ENCODE measurements at places on chromosomes 12 and 14.

GRCh38 chr12:50283229-50283923, at the start of gene LIMA1:
LIMA1 (minus strand) TSS chr12:50283520; CDS start chr12:50248751, 34,769 bp downstream.
- DNase-seq, result peak; percentile 96

GRCh38 chr14:67514650-67515385, 18.3 kb upstream of the PLEKHH1 start:
- peak; percentile 18 for DNase-seq

DNA sequence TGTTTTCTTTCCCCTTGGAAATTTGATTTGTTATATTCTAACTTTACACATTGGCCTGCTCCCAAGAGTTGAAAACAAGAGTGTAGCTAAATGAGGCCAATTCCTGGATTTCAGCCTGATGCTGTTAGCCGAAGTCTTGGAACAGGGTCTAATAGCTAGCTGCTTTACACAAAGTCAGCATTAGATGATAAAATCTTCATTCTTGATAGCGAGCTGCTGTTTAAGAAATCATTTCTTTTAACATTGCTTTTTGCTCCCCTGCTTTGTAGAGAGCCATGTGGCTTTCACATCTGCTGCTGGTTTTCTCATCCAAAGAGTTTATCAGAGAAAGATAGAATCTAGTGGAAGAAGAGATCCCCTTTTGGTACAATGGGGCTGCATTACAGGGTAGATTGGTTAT, 22.3 kb downstream of the FBXW8 start:
- DNase-seq, result no peak

GRCh38 chr14:77347751-77348150, 26.9 kb downstream of the GSTZ1 start:
- DNase-seq, result no peak

- no peak for DNase-seq
These were observed 67.5 kb downstream of the SLC41A2 start for GRCh38 chr12:104890476-104891096.

DNA sequence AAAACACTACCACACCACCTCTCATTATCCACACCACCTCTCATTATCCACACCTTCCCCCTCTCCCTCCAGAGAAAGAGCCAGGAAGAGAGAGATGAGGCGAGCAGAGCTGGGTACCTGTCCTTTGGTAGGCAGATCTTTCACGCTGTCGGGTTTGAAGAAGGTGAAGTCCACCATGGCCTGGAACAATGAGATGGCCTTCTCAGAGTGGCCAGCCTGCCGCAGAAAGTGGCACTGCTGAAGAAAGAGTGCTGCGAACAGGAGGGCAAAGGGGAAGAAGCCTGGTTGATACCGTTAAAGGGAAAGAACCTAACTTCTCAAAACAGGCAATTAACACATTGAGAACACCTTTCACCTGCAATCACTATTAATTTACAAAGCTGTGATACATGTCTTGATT, 30.6 kb downstream of the NRDE2 start:
- DNase-seq, result no peak

DNA sequence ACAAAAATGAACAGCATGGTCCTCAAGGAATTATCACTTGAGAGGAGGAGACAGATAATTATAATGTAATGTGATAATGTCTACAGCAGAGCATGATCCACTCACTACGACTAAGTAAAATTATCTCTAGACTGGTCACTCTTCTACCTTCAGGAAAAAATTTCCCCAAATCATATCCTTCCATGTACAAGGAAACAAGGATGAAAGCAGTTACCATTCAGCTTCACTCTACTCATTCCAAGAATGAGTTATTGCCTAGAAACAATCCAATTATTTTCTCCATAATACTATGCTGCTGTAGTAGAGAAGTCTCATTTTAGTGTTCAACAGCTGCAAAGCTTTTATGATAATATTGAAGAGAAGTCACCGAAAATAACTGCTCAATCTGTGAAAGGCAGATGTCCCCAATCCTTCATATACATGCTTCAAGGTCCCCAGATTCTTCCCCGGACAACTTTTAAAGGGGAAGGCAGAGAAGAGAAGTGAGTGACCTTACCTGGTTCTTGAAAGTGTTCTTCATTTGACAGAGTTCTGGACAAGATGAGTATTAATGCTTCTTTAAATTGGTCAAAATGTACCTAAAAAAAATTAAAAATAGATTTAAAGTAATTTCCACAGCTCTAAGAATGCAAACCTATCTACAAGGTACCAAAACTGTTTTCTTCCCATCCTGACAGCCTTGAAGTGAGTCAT, 24.6 kb downstream of the NIN start:
- DNase-seq, result no peak

- no peak for DNase-seq
These were observed 96.8 kb upstream of the SYT10 start for GRCh38 chr12:33536431-33536830.

GRCh38 chr12:38155526-38156496, 160.8 kb upstream of the ALG10B start:
- no peak for DNase-seq

DNA sequence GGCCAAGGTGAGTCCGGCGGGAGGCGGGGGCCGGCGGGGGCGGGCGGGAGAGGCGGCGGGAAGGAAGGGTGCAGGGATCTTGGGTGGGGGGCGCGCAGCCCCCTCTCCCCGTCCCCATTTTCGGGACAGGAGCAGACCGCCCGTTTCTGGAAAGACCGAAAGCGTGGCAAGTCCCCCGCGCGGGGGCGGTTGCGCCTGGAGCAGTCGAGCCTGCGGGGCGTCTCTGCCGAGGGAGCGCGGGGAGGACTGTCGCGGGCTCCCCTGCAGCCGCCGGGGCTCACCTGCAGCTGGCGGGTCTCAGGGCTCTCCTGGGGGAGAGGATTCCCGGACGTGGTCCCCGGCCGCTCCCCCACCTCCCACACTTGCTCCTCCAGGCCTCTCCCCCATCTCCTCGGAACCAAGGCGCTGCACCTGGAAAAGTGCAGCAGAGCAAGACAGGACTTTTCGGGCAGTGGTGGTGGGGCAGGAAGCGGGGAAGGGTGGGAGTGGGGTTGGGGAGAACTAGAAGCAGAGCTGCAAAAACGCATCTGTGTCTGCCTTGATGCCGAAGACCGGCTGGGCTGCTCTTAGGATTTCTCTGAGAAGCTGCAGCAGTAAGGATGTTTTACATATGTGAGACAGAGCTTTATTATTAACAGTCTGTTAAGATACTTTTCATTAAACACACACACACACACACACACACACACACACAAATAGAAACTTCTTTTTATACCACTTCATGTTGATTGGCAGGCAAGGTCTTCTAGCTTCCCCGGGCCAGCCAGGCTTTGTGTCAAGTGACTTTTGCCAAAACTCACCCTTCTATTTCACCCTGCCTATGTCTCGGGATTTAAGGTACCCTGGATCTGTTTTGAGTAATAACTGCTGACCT, 677 bp downstream of the C12orf75 start:
- DNase-seq, result peak; percentile 34

DNA sequence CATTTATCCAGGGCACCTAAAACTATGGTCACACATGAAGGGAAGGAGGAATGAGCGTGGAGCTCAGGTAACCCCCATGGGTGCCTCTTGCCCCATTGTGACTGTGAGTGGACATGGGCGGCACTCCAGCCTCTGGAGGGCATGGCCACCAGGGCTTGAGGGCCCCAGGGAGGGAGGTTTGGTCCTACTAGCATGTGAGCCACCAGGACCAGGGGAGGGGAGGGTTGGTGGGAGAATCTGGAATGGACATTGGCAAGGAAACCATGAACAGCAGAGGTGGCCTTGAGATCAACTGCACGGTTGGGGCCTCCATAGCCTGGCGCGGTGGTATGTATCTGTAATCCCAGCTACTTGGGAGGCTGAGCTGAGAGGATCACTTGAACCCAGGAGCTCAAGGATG, 623.6 kb downstream of the AACS start:
- DNase-seq, result no peak

DNA sequence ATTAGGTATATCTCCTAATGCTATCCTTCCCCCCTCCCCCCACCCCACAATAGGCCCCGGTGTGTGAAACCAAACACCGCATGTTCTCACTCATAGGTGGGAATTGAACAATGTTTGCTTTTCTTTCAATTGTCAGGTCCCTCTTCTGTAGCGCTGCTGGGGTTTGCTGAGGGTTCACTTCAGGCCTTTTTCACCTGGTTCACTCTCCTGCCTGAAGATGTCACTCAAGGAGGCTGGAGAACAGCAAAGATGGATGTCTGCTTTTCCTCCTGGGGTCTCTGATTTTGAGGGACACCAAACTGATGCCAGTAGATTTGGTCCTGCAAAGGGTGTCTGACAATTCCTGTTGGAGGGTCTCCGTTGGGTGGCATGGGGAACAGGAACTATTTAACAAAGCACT, 35.8 kb downstream of the KLRK1 start:
- no peak for DNase-seq

- no peak for DNase-seq
These were observed 64.4 kb upstream of the BTG1 start for GRCh38 chr12:92210071-92210470.

- no peak for DNase-seq
These were observed 361.9 kb upstream of the FKBP4 start for GRCh38 chr12:2432856-2433255.

GRCh38 chr14:68466491-68466977, 326.3 kb downstream of the ZFP36L1 start:
- no peak for DNase-seq

- DNase-seq, result no peak
These were observed 2.1 kb upstream of the NIN start for GRCh38 chr14:50832935-50833630.

GRCh38 chr12:52634266-52635056, 16.1 kb upstream of the KRT73 start:
- DNase-seq, result no peak

GRCh38 chr12:110074089-110074488, 25.8 kb upstream of the C12orf76 start:
- no peak for DNase-seq

DNA sequence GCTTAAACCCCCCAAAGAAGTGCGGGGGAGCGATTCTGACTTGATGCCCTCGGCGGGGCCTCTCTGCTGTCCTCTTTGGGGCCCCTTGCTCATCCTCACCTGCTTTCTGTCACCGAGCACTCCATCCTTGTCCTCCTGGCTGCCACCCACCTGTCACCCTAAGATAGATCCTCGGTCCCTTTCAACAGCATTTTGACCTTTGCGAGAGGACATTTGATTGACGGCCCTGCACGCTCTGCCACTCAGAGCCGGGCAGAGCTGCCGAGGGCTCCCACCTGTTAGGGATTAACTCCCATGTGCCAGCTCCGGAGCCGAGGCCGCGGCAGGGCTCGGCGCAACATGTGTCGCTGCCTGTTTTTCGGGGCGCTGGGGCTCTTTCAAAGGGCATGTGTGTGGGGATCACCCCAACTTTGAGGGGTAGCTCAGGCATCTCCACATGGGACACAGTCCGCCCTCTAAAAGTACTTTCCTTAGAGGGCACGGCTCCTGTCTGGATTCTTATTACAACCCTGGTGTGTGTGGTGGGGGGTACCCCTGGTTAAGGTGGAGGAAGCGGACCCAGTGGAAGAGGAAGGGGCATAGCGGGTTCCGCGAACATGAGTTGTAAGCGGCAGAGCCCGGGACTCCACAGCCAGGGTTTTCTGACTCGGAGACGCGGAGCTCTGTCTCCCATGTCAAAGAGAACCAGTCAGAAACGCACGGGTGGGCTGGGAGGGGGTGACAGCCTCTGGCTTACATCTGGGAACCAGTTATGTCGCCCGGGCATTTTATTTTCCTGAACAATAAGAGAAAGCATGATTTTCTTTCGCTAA, 811 bp upstream of the MEG3 start:
- no peak for DNase-seq

DNA sequence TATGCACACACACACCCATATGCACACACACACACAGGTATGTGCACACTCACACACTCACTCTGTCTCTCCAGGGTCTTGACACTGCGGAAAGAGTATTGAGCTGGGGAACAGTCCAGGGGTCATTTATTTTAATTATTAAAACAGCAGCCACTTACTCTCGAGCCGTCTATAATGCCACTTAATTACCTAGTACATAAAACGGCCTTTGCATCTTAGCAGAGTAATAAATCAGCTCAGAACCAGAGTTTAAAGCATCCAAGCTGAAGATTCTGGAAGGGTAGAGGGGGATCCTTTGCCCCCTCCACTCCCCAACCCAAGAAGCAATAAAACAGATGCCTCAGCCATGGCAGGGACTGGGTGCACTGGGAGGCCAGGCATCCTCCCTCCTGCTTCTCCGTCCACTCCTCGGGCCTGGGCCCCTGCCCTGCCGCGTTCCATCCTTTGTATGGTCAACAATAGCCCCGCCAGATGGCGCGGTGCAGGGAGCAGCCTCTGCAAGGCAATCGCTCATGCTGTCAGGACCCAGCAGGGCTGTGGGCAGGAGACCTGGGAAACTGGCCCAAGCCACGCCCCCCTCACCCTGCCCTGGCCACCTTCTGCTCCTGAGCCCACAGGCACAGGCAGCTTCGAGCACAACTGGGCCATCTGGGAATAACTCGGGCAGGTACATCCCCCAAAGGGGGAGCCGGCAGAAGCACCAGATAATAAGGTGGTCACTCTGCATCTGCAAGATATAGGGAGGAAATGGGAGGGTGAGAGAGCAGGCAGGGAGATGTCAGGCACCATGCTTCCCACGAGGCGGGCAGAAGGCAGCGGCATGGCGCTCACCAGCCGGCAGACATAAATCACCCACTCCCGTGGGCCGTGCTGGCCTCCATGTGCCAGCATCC, 40.9 kb downstream of the CCDC85C start:
- no peak for DNase-seq

GRCh38 chr14:94542111-94542810, 19.0 kb upstream of the SERPINA4 start:
- no peak for DNase-seq

DNA sequence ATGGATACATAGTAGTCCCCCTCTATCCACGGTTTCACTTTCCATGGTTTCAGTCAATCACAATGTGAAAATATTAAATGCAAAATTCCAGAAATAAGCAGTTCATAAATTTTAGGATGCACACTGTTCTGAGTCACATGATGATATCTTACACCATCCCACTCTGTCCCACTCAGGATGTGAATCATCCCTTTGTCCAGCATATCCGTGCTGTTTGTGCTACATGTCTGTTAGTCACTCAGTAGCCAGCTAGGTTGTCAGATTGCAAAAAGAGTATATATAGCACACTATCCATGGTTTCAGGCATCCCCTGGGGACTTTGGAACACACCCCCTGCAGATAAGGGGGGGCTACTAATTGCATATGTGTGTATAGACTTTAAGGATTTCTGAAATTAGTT, 8.1 kb upstream of the NAA30 start:
- no peak for DNase-seq

DNA sequence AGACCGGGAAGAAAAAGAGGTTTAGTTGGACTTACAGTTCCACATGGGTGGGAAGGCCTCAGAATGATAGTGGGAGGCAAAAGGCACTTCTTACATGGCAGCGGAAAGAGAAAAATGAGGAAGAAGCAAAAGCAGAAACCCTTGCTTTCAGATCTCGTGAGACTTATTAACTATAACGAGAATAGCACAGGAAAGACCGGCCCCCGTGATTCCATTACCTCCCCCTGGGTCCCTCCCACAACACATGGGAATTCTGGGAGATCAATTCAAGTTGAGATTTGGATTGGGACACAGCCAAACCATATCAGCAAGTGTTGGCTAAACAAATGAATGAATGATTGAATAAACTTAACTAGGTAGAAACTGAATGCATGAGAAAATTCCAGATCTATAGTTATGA, 85.3 kb upstream of the PARP11 start:
- DNase-seq, result no peak
